IMR-90 (cell line): ENCODE measurements at places on chromosomes 11 and 22. TPM values are rescaled to one million over a fixed set of nuclear protein-coding genes. Genes with fewer than 3 reads are reported as not detected.

Gene ST14
- total RNA-seq, result not detected in 2 replicates

Gene HBG2
- 0.54 TPM in 1 of 2 replicates, not detected in the other for total RNA-seq

Gene TEX54
- total RNA-seq, result not detected in 2 replicates

Gene RAG2
- not detected in 2 replicates for total RNA-seq

Gene CPSF7
- total RNA-seq, result 9.5 and 10.3 TPM in 2 replicates

DNA sequence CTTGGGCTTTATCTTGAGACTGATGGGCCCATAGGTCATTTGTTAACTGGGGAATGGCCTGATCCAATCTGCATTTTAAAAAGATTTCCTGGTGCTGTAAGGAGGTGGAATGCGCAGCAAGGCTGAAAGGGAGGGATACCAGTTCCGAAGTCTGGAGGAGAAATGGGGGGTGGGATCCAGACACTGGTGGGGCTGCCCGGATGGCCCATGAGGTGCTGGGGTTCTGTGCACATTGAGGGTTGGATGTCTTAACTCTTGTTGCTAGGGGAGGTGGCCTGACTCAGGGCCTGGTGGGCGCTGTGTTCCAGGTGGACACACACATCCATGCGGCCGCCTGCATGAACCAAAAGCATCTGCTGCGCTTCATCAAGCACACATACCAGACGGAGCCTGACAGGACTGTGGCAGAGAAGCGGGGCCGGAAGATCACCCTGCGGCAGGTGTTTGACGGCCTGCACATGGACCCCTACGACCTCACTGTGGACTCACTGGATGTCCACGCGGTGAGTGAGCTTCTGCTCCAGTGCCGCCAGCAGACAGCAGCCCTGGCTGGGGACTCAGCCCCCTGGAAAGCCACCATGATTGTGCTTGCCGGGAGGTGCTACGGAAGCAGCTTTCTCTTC, 38.1 kb downstream of the AMPD3 start:
- DNase-seq, result no peak

- no peak for DNase-seq
Observed at GRCh38 chr22:46564084-46564714, 26.8 kb upstream of the CELSR1 start.

DNA sequence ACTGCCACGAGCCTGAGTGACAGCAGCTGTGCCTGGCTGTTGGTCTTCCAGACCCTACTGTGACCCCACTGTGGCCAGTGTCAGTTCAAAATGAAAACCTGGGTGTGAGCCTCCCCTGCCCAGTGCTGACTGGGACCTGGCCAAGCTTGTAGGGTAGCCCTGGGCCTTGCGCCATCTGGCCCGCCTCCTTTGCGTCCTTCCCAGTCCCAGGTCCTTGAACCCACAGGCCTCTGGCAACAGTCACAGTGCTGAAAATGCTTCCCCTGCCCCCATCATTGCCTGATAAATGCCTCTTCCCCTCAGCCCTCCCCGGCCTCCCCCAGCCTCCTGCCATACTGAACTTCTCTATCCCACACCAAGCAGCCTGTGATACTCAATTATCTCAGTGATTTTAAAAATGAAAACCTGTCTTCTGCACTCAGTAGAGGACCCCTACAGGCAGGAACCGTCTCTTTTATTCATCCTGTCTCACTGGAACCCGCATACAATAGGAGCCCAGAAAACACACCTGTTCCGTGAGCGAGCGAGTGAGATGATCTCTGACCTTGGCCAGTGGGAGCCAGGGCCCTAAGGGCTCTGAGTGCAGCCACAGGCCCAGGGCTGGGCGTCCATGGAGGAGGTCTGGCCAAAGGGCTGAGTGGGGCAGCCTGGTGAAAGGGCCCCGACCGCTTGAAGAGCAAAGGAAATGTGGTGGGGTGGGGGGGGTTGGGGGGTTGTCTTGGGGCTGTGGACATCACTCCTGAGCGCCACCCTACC, 49.7 kb upstream of the TTLL12 start:
- no peak for DNase-seq

- DNase-seq, result no peak
Observed at GRCh38 chr22:24066865-24067264, 55.8 kb downstream of the CABIN1 start.

DNA sequence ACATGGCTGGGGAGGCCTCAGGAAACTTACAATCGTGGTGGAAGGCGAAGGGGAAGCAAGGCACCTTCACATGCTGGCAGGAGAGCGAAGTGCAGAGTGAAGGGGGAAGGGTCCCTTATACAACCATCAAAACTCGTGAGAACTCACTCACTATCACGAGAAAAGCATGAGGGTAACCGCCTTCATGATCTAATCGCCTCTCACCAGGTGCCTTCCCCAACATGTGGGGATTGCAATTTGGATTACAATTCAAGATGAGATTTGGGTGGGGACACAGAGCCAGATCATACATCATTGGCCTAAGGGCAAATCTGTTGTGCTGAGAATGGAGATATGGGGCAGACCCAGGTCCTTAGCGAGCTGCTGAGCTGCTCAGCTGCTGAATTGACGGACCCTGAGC, 13.1 kb downstream of the C1QTNF6 start:
- DNase-seq, result no peak

- no peak for DNase-seq
Observed at GRCh38 chr22:35353318-35353717, 27.6 kb upstream of the HMOX1 start.

GRCh38 chr11:118436639-118437207, 431 bp downstream of the KMT2A start:
- peak; percentile 21 for DNase-seq

DNA sequence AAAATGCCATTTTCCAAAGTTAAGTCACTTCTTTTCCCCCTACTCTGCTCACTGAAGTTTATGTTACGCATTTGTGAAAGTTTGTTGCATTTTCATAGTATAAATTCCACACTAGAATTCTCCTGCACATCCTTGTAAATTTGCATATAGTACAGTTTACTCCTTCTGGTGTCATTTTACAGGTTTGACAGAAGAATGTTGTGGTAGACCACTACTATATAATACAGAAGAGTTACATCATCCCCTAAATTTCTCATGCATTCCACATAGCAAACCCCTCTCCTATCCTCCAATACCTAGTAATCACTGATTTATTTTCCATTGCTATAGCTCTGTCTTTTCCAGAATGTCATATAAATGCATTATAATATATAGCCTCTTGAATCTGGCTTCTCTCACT, 64.5 kb downstream of the CCDC73 start:
- DNase-seq, result no peak

GRCh38 chr11:122775675-122776271, 62.5 kb upstream of the CRTAM start:
- DNase-seq, result no peak
